ENCODE measurements at places on chromosomes 7 and 10.

GRCh38 chr7:80622541-80622940 lies 15.9 kb upstream of the CD36 start:
- no peak for DNase-seq

- DNase-seq: no peak
These were observed 50.1 kb downstream of the NOD1 start for GRCh38 chr7:30428246-30429155.

DNA sequence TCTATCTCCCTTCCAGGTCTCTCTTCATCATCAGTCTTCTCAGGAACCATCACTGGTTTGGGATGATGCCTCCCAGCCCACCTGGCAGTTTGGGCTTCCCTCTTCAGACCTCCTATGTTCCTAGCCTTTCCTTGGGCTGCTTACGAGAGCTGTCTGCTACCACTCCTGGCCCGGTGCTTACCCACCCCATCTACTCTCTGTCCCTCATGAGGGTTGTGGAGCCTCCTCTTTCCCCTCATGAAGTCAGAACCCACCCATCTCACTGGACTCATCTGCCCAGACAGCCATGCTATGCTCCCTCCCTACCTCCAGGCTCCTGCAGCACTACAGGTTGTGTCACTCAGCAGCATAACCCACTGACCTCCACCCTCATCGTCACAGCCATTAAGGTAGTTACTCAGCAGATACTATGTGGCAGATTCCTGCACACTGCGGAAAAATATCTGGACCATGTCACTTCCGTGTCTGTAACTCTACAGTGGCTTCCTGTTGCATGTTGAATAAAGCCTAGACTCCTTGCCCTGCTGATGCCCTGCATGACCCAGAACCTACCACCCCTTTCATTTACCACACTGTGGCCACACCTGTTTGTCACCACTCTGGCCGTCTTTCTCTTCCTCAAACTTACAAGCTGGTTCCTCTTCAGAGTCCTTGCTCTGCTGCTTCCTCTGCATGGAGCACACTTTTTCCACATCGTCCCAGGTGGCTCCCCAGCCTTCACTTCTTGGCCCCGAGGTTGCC lies 2.0 kb downstream of the DBNL start:
- DNase-seq: no peak

- no peak for DNase-seq
These were observed at the start of gene CHRM2 for GRCh38 chr7:136868496-136869000. Gene CHRM2, plus strand, starts transcription at chr7:136868652. Its CDS starts 146,214 bp downstream, at chr7:137014866.

DNA sequence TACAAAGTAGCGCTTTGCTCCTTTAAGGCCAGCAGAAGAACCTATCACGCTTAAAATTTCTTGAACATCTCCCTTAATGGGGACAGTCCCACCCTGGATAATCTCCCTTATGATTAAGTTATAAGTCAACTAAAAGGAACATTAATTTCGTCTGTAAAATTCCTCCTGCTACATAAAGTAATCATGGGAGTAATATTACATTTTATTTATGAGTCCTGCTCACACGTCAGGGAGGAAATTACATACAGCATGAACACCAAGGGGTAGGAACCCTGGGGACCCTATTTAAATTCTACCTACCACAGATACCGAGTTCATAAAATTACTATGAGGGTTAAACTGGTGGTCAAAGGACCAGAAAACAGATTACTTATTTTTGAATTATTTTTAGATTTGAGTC lies 926.6 kb upstream of the MBL2 start:
- no peak for DNase-seq

DNA sequence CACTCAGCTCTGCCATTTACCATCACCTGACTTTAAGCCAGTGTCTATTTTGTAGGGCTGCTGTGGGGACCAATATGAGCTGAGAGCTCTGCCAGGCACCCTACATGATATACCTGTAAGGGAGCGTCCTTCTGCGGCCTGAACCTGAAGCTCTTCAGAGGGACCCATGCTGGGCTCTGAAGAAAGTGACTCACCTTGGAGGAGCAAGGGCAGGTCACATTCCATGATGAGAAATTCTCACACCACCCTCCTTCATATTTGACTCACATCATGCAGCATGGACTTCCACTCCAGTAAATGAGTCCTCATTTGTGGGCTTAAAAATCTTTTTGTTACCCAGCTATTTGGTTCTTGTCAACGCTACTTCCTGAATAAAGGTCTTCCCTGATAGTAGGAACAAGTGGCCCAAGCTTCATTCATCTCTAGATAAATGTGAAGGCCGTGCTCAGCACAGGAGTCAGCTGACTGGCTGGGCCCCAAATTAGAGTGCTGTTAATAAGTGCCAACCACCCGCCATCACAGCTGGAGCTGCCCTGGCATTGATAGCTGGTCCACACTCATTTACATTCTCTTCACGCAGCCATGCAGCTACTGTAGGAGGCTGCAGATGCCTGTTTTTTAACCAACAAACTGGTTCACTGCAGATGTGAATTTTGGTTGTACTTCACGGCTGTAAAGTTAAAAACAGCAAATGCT lies 78.4 kb downstream of the RNF216 start:
- no peak for DNase-seq

DNA sequence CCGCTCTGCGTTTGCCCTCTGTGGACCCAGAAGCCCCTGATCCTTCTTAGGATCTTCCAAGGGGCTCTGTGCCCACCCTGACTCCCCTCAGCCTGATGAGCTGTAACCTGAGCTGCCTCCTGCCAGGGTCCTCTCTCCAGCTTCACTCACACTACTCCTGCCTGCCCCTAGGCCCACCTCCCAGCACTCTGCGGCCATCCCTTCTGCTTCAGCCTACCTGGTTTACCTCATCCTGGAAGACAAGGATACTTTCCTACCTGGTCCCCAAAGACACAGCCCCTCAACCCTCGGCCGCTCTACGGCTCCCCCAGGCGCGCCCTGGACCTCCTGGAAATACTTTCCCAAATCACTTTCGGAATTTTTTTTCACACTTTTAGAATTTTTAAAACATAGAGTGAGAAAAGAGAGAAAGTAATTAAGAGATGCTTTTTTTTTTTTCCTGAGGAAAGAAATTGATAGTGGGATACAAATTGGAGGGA lies 6.4 kb upstream of the ZNF862 start:
- no peak for DNase-seq

- DNase-seq: no peak
These were observed 92.2 kb upstream of the GNA12 start for GRCh38 chr7:2936301-2936700.

DNA sequence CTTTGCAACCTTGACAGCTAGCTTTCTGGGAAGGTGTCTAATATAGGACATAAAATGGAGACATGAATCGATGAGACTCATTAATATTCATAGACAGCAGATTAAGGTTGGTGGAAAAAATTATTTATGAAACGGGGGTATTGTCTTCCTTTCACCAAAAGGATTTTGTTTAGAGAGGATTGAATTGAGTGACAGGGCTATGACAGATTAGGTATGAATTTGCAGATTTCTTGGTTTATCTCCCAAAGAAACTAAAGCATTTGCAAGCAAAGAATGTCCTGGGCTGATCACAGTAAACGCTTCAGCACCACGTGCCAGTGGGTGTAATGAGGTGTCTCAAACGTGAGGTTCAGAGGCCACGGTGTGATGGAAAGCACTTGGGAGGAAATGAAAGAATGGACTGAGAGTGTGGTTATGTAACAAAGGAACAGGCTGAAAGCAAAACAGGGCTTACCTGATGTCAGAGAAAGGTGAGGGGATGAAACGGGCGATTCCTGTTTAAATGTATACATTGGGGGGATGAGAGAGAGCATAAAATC lies 329.2 kb upstream of the NPVF start:
- DNase-seq: no peak

- DNase-seq: no peak
These were observed 277.6 kb upstream of the IGFBP3 start for GRCh38 chr7:46198701-46199100.

DNA sequence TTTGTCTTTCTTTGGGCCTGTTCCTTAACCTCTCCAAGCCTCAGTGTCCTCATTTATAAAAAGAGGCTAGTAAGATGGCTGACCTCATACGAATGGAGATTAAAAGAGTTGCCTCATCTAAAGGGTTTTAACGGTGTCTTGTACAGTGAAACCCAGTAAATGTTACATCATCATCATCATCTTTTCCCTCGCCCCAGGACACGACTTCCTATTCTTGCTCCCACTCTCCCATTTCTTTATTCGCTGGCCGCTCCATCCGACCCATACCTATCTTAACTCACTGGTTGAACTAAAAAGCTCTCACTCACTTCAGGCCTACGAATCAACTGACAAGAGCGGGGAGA lies 554 bp downstream of the FRA10AC1 start:
- no peak for DNase-seq

DNA sequence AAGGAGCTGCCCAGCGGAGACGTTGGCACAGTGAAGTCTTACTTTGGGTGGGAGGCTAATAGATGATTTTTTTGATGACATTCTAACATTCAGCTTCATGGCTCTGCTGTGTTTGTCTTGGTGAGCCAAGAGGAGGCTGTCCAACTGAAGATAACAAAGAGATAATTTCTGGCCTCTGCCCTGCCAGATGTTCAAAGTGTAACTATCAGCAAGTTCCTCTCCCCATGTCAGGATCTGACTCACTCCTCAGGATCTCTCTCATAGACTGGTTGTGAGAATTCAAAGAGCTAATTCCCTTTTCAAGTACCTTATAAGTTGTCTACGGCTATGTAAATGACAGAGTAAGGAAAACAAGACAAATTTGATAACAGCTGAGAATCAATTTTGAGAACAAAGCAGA lies 1340.9 kb downstream of the XPNPEP1 start:
- DNase-seq: no peak

DNA sequence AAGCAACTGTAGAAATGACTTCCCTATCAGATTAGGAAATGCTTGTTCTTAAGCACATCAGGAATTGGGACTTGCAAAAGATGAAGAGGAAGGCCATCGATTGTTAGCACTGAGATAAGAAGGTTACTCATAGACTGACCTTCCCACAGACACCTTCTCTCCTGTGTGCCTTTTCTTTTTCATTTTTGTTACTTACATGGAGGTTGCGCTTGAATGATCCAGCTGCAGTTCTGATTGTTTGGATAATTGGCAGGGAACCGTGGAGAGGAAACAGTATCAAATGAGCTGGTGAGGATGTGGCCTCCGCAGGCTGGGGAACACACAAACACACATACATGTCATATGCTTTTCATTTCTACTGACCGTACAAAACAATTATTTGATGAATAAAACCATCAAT lies 134.9 kb upstream of the RSU1 start:
- no peak for DNase-seq

DNA sequence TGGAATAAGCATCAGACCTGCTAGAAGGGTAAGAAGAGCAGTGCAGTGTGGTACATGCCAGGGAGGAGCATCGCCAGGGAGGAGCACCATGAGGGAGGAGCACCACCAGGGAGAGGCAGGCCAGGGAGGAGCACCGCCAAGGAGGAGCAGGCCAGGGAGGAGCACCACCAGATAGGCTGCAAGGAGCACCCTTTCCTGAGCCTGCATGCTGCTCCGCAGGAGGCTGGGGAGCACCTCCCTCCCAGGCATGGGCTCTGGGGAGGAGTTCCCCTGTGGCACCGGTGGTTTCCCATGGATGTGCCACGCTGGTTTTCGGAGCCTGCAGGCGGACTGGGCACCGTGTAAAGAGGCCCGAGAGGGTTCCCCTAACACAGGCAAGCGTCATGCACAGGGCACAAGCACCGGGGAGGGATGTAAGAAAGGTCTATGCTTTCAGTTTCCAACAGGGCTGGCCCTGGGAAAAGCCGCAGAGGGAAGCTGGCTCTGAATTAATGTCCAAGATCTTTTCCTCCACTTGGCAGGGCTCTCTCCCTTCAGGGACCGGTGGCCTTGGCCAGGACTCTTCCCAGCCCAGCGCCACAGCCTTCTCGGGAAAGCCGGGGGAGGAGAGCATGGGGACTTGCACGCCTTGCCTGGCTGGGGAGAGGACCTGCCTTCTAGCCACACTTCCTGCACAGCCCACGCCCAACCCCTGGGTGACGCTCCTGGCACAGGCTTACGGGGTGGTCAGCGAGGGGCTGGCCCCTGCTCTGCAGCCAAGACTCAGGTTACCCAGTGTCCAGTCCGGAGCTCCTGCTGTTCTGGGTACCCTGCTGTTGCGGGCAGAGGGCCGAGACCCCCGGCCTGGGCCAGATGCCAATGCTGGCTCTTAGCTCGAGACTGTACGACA lies 11.5 kb upstream of the GPER1 start:
- DNase-seq: no peak

DNA sequence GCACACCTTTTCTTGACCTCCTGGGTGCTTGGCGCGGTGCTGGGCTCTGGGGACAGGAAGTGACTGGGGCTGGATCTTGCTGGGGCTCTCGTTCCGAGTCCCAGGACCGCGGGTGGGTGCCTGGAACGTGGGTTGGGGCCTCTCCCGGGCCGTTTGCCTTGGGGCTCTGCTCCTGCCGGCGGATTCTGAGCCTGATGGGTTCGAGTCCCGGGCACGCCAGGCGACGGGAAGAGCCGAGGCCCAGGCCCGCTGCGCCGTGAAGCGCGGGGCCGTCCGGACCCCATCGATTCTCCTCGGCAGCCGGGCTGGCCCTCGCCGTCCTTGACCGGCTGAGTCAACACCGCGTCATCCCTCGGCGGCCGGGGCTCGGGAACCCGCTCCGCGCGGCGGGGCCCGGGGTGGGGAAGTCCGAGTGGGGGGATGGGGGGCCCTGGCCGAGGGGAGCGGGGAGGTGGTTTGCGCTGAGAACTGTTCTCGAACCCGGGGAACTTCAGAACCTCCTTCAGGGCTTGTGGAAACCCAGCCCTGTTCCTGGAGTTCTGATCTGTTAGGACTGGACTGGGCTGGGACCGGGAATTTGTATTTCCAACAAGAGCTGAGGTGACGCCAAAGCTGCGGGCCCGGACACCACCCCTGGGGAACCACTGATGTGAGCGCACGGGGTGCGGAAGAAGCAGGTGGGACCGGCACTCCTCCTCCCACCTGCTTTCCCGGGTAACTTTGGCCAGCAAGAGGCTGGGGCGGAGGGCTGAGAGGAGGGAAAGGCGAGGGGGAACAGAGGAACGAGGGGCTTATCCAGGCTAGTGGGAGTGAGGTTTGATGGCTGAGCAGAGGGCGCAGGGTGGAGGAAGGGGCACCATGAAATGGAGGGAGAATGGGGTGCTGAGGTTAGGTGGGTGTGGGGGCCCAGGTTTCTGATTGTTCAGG lies 6.2 kb downstream of the HHEX start:
- DNase-seq: no peak

DNA sequence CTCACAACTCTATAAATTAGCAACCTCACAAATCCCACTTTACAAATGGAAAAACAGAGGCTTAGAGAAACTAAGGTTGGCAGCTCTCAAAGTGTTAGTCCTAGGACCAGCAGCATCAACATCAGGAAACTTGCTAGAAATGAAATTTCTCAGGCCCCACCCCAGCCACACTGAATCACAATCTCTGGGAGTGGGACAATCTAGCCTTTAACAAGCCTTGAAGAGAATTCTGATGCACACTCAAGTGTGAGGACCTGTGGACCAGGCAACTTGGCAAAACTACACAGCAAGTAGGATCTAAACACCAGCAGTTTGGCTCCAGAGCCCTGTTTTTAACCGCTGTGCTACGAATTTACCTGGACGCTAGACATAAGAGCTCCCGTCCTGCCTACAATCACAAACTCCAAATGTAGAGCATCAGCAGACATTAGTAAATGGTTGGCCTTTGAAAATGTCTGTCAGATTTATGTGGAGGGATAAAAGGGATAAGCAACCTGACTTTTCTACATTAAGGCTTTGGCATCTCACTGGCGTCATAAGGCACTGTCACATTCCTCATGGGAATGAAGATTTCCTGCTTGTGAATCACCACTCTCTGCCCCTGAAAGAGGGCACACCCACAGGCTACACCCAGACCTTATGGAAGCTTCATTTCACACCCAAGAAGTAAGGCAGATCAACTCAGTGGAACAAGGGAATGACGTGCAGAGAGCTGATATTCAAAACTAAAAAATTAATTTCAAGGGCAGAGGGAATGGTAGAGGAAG lies 34.5 kb downstream of the PPP1R3C start:
- no peak for DNase-seq

All from activated CD8-positive, alpha-beta memory T cell treated with anti-CD3 and anti-CD28 coated beads for 48 hours (primary cell).